Upper lobe of left lung (tissue), 6 donors: ENCODE measurements at places on chromosomes 4 and X.
A peak's percentile ranks its signal among the peaks of the same experiment; 100 is the strongest.

GRCh38 chr4:110533940-110534339 is 58.0 kb downstream of the ENPEP start:
- DNase-seq: no peak

DNA sequence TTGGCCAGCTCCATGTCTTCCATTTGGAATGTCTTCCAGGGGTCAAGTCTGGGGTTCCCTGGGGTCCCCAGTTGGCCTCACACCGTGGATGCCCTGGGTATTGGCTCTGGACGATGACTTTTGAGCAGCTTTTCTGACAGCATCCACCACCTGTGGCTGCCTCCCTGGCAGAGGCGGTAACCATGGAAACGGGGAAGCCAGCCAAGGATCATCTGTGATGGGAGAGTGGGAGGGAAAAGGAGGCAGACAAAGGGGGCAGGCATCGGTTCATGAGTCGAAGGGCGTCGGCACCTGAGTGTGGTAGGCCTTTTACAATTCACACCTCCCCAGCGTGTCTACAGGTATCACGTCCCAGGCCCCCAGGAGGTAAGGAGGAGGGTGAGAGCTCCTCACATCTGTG is 152.2 kb downstream of the ASMT start:
- no peak for DNase-seq

DNA sequence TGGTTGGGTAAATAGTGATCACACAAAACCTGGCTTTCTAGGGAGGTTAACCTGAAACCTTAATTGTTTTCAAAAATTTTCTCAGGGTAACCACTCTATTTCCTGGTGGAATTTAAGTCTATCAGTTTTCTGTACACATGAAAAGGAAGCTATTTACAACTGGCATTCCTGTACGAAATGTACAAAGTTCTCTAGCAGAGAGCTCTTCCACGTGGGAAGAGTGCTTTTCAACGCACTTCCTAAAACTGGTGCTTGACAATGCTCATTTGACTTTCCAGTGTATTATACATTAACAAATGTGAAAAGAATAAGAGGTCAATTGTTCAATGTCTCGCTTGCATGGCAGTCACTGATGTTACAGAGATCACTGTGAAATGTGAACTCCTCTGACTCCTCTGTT is 2.8 kb upstream of the SOD3 start:
- no peak for DNase-seq

- peak; percentile 92 for DNase-seq
These were observed 7.5 kb upstream of the BCOR start for GRCh38 chrX:40104985-40105834.

- DNase-seq: no peak
These were observed 5.4 kb downstream of the SULT1B1 start for GRCh38 chr4:69754926-69755580.

DNA sequence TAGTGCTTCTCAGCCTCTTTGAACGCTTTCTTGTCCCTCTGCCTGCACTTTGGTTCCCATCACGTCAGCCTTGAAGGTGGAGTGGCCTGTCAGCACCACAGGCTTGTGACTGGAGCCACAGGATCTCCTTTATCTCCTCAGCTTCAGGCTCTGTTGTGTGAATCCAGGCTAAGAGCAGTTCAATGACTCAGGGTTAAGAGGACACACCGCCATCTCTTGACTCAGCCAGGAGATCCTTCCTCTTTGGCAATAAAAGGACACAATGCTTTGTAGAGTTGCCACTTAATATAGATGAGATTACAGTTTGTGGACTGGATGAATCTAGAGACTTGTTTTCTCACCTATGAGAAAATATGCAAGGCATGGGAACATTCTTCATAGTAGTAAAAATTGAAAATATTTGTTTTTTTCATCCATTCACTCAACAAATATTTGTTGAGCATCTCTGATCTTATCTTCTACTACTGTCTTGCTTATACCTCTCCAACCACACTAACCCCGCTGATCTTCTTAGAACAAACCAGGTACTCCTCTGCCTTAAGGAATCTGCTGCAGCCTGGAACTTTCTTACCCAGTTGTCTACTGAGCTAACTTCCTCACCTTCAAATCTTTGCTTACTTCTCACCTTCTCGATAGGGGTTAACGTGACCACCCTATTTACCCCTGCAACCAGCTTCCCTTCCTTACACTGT is 62.3 kb downstream of the UCHL1 start:
- no peak for DNase-seq

DNA sequence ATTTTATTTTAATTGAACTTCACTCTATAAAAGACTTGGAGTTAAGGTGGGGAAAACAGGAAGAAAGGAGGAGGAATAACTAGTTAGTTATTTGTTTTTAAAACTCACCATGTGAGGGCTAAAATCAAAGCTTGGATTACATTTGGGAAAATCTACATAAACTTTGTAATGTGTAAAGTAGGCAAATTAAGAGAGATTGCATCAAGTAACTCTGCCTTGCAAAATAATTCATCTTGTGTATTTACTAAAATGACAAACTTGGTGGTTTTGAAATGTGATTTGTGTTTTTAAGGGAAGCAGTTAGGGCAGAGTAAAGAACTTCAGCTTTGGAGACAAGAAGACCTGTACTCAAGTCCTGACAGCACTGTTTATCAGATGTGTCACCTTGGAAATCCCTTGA is 43.3 kb upstream of the RASSF6 start:
- DNase-seq: no peak

GRCh38 chrX:123256378-123256777 is 72.3 kb downstream of the GRIA3 start:
- no peak for DNase-seq

GRCh38 chrX:102714994-102715393 is 2.7 kb downstream of the GPRASP2 start:
- no peak for DNase-seq

GRCh38 chrX:125204681-125205132 is 115.0 kb upstream of the TEX13C start:
- no peak for DNase-seq
